ENCODE measurements at places on chromosomes 16 and 17.

DNA sequence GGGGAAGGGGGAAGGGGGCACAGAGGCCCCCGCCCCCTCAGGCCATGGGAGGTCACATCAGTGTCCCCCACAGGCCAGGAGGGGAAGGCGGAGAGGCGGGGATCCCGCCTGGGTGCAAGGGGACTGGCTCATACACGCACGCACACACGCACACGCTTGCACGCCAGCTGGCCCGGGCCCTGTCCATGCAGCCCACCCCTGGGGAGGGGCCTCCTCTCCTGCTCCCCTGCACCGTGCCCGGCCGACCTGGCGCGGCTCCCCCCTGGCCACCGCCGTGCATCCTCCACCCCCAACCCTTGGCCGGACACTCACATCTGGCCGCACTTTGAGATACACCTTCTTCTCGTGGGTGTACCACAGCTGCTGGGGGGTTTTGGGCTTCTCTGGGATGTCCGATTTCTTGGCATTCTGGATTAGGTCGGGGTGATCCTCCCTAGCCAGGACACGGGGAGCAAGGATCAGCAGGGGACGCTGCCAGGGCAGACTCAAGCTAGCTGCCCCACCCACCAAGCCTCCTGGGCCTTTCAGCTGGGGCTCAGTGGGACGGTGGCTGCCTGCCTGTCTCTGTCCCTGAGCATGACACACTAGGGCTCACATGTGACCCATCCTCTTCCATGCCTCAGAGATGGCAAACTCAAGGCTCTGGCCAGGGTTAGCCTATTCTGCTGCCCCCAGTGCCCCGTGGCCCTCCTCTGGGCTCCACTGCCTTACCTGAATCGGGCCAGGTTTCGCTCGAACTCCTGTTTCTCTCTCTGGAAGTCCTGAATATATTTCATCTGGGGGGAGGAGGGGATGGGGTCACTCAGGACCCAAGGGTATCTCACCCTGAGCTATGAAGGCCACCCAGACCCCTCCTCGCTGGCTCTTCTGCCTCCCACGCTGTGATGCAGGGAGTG, 6.7 kb downstream of the UBTF start:
- DNase-seq, result no peak

GRCh38 chr16:49116873-49117272, 164.8 kb downstream of the CBLN1 start:
- no peak for DNase-seq

DNA sequence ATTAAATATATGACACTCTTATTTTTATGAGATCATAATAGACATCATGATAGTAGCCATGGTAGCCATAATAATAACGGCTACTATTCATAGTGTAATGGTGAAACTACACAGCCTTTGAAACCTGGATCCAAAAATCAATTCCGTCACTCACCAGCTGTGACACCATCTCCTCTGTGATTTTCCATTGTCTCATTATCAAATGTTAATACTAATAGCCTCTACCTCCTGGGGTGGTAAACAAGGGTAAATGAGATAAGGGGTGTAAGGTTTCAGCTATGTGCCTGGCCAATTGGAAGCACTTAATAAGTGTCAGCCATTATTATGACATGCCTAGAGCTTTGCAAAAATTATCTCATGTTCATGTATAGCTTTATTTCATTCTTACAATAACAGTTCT, 88.6 kb downstream of the CACNG3 start:
- DNase-seq, result no peak

- no peak for DNase-seq
These were observed 37.0 kb downstream of the RGS9 start for GRCh38 chr17:65173976-65174683.

DNA sequence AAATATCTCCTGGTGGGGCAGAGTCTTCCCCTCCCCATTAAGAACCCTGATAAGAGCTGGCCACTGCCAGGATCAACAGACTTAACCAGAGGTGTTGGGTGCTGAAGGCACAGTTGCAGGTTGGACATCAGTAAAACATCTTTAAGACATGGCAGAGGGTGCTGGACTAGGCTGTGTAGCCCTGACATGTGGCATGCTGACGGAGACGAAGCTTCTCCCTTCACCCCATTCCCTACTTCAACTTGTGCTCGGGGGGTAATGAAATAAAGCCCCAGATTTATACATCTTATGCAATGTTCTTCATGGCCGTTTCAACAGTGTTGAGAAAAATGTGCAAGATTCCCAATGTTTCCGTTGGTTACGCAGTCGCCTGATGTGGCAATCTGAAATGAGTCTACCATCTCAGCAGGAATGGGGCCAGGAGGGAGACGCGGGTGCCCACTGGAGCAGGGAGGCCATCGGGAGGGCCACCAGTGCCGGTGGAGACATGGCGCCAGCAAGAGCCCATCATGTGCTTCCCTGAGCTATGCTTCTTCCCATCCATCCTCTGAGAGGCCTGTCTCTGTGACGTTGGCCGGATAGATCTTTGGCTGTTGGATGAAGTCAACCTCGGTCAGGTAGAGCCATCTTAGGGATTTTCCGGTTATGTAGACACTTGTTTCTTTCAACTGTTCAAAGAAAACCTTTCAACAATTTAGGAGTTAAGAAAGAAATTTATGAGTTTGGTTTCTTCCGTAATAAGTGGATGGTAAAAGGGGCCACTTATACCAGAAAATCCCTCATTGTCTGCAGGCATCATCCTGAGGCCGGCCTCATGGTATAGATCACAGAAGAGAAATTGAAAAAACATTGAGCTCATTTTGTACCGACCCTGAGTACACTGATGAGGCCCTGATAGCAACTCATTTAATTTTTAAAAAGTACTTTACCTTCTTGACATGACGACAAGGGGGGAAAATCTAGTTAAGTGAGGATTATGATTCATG, 6.4 kb downstream of the IRF8 start:
- no peak for DNase-seq

GRCh38 chr17:66670206-66670605, 164.7 kb upstream of the CACNG5 start:
- no peak for DNase-seq

DNA sequence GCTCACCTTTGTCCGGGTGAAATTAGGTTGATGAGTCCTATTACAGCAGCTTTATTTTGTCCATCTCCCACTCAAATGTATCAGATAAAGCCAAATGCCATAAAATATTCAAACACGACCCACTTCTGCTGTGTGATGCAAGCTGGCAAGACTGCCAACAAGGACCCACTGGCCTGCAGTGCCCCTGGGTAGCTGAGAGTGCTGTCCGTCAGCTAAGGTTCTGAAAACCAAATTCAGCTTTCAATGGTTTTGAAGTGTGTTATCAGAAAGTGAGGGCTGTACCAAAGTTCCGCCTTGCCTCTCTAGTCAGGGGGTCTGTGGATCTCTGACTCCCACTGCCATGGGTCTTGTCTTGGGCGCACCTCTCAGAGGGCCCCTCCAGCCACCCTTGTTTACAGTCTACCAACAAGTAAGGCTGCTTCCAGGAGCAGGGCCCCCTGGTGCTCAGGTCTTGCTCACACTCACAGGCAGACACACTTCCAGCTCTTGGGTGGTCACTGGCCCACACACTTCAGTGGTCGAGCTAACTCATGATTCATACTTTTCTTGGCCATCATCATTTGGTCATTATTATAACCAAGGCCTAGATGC, 10.5 kb upstream of the CCDC182 start:
- no peak for DNase-seq

DNA sequence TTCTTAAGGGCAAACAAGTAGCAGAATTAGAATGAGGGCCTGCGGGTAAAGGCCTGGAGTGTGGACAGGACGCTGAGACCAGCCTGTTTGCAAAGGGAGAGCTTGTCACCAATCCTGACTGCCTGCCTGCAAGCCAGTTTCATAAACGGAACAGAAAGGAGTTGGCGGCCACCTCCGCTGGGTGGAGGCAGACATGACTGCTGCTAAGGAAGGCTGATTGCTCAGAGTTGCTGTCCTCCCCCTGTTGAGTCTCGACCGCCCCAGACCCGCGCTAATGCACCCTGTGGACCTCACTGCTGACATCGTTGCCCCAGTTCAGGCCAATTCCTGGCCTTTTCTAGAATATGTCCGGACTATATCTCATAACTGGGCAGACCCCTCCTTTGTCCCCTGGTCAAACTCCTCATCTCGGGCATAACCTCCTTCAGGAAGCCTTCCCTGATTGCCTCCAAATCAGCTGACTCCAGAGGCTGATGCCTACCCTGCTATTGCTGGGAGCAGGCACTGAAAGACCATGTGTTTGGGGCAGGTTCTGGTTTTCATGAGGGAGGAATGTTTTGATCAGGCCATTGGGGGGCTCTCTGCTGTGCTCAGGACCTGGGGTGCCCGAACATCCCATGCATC, 153.0 kb upstream of the CIBAR2 start:
- no peak for DNase-seq

DNA sequence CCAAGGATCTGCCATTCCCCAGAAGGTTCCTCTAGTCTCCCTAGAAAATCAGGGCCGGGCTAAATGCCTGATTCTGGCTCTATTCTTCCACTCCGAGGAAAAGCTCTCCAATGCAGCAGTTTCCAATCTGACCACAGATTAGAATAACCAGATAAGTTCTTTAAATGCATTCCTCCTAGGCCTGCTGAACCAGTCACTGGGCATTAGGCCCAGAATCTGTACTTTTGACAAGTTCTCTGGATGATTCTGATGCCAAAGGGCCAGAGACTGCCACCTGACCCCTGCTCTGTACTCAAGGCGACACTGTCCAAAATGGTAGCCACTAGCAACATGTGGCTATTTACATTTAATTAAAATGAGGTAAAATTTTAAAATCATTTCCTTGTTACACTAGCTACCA, 22.3 kb downstream of the MAP3K14 start:
- no peak for DNase-seq

- DNase-seq, result no peak
These were observed 310.9 kb upstream of the KCNJ16 start for GRCh38 chr17:69764146-69764545.

DNA sequence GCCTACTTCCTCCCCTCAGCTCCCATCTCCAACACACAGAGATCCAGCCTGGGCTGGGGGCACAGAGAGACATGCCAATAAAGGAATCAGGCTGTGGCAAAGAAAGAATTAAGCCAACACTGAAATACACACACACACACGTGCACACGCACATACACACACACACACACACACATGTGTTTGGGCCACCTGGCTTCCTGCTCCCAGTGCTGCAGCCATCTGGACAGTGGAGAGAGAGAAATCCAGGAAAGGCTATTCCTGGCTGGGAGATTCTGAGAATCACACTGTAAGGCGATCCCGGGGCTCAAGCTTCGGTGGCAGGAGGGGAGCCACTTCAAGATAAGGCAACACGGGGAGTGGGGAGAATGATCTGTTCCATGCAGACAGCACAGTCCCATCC, 72.4 kb downstream of the NOG start:
- DNase-seq, result no peak

DNA sequence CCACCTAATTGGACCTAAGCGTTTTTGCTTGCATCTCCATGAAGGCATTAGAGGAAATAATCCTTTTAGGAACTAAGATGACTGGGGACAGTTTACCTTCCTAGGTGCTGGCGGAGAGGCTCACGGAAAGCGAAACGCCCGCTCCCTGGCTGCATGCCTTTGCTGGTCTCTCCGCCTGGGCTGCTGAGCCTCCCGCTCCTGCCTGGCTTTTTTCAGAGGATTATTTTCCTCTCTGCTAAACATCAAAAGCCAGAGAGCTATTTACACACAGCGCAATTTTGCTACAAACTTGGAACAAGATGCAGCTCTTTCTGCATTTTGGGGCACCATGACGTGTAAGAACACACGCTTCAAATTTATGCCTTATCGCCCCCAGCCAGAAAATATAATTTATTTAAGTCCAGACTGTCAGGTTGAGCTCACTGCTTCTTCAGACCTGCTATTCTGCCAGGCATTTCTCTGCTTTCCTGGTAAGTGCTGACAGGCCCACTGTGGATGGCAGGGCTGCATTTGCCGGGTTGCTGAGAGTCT, 124.4 kb downstream of the SPACA3 start:
- no peak for DNase-seq

DNA sequence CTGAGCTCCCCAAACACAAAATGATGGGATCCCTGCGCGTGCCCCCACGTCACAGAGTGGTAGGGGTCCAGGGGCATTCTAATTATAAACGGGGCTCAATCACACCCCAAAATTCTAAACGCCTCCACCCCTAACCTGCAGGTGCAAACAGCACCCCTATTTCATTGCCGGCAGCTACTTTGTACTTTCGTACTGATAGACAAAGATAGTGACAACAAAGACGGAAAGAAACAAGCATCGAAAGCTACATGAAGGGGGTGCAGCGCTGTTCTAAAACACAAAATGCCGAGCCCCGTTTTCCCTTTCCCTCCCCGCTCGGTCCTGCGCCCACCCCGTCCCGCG, 13.9 kb downstream of the MIS12 start:
- DNase-seq, result no peak

DNA sequence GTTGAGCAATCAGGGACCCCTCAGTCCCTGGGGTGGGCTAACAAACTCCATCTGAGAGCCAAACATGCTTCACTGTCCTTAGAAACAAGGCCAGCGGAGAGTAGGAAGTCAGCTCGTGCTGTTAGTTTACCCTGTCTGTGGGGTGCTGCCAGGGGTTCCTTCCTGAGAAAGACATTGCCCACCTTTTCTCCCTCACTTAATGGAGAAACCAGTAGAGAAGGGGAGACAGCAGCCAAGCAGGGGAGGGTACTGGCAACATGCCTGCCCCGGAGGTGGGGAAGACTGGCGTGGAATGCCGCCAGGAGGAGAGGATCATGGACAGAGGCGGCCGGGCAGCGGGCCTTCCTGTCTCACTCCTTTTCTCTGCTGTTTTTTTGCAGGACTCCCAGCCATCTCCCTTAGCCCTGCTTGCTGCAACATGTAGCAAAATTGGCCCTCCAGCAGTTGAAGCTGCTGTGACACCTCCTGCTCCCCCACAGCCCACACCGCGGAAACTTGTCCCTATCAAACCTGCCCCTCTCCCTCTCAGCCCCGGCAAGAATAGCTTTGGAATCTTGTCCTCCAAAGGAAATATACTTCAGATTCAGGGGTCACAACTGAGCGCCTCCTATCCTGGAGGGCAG, 19.9 kb downstream of the SP2 start:
- DNase-seq, result no peak

- no peak for DNase-seq
These were observed 29.5 kb downstream of the RNF43 start for GRCh38 chr17:58387834-58388233.

DNA sequence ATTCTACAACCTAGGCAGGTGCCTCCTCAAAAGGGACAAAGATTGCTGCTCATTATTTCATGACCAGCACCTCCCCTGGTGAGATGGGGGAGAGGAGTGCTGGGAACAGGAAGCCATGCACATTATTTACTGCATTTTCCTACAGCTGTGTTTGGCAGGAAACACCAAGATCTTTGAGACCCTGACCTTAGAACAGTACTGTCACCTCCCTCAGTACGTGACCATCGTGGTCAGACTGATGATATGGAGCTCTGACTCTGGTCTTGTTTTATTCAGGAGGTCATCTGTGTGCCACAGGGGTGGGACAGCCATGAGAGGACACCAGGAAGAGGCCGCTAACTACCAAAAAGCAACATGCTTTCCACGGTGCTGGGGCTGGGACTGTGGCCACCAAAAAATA, 37.4 kb downstream of the USP22 start:
- DNase-seq, result no peak

GRCh38 chr17:28041844-28042656, 427 bp upstream of the NLK start:
- DNase-seq, result no peak

Measured in Panc1 (cell line).